ENCODE measurements at places on chromosomes 3 and 15.
A peak's percentile ranks its signal among the peaks of the same experiment; 100 is the strongest.

DNA sequence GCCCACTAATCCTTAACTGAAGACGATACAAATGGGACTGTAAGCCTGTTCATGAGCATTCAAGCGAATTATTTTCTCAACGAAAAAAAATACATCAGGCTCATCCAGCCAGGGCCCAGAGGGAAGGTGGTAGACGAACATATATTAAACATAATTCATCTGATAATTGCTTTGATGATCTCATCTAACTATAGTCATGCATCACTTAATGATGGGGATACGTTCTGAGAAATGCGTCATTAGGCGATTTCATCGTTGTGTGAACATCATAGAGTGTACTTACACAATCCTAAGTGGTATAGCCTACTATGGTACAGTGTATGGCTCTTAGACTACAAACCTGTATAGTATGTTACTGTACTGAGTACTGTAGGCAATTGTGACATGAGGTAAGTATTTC lies 10.0 kb upstream of the SPINK8 start:
- no peak for DNase-seq

DNA sequence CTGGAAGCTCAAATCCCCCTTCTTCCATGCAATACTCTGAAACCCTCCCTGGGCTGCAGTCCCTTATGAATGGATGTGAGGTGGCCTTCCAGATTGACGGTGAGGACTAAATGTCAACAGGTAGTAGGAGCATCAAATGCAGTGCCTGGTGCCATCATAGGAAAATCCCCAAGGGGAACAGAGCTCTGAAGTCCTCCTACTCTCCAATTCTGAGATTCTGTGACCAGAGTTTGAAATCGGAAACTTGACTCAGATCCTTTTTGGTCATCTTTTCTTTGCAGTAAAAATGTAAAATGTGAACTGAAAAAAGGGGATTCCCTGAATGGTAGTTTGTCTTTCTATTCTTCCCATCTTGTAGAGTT lies 68.8 kb upstream of the TJP1 start:
- DNase-seq = no peak

DNA sequence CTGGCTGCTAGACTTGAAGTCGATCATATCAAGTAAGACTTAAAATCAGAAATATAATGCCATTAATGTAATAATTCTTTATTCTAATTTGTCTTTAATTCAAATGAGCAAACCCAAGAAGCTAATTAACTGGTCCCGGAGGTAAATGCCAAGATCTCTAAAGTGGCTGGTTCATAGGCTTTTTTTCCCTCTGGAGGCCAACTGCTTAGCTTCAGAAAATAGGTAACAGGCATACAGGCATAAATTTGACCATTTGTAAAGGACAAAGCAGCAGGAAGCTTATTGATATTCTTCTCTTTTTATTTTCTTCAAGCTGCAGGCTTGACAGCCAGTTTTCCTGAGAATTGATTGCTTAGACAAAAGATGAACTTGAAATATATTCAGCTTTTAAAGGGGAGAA lies 158.6 kb upstream of the RAP2B start:
- DNase-seq = no peak

DNA sequence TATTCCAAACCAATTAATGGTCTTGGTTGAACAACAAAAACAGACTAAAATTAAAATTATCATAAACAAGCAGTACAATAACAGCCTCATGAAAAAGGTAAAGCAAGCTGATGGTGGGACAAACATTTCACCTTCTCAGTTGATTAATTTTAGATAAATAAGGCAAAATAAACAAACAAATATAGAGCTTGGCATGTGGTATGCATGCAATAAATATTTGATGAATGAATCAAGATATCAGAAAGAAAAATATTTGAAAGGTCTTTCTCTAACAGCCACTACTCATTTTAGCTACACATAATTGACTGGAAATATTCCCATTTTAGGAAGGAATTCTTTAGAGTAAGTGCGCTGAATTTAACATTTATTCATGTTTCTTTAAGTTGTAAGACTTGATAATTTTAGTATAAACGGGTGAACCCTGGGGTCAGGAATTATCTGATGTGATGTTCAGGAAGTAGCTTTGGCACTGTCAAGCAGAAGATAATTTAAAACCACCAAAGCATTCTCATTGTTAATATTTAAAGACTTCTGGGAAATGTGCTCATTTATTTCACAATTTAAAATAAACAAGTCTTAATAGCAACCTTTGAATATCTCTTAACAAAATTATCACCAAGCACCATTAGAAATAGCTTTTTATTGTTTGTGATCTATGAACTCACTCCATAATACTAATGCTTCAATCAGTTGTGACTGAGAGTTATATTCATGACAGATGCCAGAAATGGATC lies 372.3 kb upstream of the TGFBR2 start:
- DNase-seq = no peak

GRCh38 chr3:4821975-4822374 lies 157.3 kb upstream of the BHLHE40 start:
- peak; percentile 88 for DNase-seq

GRCh38 chr15:40549894-40550293 lies 14.9 kb downstream of the CCDC32 start:
- no peak for DNase-seq

GRCh38 chr3:59401924-59402323 lies 352.1 kb upstream of the CFAP20DC start:
- DNase-seq = no peak

DNA sequence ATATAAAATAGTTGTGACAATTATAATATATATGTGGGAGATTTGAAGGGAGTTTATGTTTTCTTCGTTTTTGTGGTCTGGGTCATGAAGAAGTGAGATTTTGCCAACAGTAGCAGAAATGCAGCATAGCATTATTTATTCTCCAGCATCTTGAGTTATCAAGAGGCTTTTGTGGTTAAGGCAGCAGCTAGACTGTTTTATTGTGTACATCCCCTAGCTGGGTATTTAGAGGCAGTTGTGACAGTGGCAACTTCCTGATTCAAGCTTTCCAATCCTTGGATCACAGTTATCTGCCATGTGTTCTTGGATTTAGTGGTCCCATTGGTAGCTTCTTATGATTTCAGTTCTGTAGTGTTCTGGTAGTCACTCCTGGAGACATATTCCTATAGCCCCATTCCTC lies 29.0 kb downstream of the ARIH1 start:
- DNase-seq = no peak

DNA sequence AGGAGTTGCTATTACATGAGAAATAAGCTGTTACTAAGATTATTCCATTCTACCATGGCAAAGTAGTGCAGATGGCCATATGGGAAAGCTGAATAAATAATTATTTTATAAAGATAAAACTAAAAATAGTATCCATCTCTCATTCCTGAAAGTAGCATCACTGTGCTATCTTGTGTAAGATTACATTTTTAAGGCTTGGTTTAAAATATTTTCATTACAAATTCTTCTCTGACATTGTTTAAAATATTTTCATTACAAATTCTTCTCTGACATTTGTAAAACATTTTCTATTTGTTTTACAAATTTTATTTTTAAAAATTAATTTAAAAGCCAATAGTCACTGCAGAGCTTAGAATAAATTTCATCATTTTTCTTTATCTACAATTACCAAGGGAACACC lies 665.5 kb upstream of the NAALADL2 start:
- no peak for DNase-seq

DNA sequence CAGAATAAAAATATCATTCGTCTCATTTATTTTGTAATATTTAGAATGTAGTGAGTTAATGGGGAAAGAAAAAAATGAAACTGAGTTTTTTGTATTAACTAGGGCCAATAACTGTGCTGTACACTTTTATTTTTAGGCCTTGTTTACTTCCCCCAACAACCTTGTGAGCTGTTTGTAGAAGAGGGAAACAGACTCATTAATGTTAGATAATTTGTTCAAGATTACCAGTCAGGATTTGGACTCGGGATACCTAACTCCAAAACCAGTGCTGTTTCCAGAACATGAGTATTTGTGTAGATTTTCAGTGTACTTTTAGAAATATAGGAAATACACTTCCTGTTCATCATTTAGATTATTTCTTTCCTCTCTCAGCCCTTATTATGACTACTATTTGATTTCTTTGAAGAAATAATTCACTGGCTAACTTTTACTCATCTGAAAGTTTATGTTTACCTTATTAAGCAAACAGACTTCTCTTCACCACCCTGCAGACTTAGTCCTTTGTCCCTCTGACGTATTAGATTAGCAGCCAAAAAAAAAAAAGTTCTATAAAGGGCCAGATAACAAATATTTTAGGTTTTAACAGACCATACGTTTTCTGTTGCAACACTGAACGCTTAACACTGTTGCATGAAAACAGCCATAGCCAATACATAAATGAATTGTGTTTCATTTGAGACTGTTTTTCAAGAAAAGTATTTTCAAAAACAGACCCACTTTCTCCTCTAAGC lies 192.5 kb upstream of the CGNL1 start:
- DNase-seq = no peak

GRCh38 chr3:98359993-98360675 lies 6.5 kb downstream of the OR5K4 start:
- DNase-seq = peak; percentile 65

DNA sequence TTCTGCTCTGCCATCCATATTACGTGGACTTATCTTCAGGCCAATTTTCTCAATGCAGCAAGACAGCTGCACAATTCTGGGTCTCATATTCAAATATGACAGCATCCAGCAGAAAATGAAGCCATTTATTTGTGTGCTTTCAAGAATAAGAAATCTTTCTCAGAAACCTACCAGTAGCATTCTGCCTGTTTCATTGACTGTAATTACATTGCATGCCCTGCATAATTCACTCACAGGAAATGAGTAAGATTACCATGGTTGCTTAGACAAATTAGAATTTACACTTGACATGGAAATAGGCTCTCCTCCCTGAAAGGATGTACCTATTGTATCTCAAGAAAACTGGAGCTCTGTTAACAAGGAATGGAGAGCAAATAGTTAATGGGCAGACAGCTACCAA lies 346.6 kb upstream of the DCBLD2 start:
- no peak for DNase-seq

GRCh38 chr15:65389226-65389625 lies 11.4 kb upstream of the IGDCC3 start:
- DNase-seq = no peak

- DNase-seq = no peak
These were observed 15.3 kb upstream of the PHC3 start for GRCh38 chr3:170196833-170197232.

GRCh38 chr15:25830844-25831451 lies 32.2 kb downstream of the ATP10A start:
- DNase-seq = no peak

GRCh38 chr3:141236361-141236760 lies 4.7 kb downstream of the PXYLP1 start:
- DNase-seq = no peak

DNA sequence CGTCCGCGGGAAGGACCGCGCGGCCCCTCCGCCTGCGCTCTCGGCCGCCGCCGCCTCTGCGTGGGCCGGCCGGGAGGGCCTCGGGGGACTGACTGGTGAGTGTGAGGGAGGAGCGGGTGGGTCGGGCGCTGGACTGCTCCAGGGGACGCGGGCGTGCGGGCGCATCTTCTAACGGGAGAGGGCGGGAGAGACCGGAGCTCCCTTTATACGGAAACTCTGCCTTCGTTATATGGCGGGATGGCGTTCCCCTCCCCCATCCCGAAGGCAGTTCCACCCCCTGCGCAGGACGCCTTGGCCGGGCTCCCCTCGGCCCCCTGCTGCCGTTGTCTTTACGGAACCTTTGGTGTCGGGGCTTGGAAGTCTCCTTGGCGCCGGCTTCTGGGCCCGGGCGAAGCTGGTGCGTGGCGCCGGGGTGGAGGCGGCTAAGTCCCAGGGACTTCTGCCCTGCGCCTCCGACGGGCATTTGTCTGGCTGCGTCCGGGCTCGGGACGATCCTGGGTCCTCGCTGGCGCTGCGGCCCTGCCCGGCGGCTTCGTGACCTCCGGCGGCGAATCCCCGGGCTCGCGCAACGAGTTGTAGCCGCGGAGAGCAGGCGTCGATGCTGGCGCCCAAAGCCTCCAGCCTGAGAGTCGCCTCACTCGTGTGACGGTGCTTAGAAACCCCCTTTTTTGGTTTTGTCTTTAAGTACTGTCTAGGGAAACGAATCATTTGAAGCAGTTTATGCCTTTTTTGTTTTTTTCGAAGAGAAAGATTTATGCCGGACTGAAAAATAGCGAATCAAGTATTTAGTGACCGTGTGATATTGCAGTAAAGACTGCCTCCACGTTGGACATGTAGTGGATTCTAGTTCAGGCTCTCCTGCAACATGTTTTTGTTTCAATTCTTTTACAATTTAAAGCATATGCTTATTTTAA lies 623 bp downstream of the ZNF639 start:
- peak; percentile 67 for DNase-seq

DNA sequence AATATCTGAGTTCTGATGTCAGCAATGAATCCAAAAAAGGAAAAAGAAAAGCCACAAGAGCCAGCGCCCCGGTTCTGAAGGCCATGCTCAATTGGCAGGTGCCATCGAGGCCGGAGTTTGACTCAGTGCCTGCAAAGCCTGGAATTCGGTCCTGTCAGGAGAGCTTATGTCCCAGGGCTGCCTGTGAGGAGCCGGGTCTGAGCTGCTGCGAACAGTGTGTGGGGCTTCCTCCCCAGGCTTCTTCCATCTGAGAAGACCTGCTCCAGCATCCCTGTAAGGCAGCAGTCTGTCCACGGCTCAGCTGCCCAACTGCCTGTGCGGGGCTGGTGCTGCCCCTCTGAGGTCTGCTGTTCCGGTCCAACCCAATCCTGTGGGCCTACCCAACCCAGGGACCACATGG lies 46.1 kb downstream of the ROPN1B start:
- DNase-seq = no peak

GRCh38 chr3:31980530-31981205 lies 394 bp downstream of the OSBPL10 start:
- DNase-seq = peak; percentile 61

GRCh38 chr3:177618873-177619733 lies 421.8 kb upstream of the TBL1XR1 start:
- no peak for DNase-seq

DNA sequence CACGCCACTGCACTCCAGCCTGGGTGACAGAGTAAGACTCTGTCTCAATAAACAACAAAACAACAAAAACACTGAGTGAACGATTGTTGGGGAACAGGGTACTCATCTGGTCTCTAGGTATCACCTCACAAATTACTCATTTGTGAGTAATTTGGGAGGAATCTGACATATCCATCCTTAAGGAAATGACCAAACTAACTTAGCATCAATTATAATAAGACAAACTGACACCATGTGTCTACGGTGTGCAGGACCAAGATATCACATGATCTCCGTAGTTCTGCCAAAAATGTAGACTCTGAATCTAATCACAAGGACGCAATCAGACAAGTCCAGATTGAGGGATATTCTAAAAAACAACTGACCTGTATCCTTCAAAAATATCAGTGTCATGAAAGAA lies 12.0 kb upstream of the DAPK2 start:
- no peak for DNase-seq

DNA sequence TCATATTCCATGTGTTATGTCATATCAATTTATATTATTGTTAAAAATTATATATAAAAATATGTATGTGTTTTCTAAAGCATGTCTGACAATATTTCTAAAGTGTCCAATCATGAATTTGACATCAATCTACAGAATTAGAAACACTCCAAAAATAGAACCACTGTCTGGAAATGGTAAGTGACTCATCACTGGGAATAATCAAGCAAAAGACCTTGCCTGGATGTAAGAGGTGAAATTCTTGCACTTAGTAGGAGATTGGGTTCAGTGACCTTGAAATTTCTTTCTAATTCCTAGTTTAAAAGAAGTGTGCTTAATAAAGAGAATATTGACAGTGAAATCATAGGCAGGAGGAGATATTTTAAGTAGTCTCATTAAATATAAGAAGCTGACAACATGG lies 188.8 kb downstream of the ZNF385D start:
- DNase-seq = no peak

- DNase-seq = no peak
These were observed 129.2 kb upstream of the CBLB start for GRCh38 chr3:105997800-105998526.

GRCh38 chr3:193983846-193984818 lies 151.8 kb upstream of the HES1 start:
- DNase-seq = no peak

- DNase-seq = no peak
These were observed 67.8 kb downstream of the GPR176 start for GRCh38 chr15:39852250-39852649.
